ENCODE measurements at places on chromosomes 7 and 10.

DNA sequence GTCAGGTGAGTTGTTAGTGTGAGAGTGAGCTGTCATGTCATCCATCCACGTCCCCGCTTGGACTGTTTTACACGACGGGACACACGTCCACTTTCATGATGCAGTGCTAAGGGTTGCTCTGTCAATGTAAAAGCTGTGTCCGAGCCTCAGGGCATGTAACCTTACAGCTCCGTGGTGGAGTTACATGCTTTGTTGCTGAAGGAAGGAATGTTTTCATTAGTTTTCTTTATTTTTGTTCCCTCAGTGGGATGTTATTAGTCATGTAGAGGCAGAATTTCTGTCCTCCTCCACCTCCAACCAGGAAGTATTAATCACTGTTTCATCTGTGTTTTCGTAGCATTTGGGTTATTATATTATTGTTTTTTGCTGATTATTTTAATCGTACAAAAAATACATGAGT, 88.6 kb downstream of the NRG3 start:
- no peak for DNase-seq

DNA sequence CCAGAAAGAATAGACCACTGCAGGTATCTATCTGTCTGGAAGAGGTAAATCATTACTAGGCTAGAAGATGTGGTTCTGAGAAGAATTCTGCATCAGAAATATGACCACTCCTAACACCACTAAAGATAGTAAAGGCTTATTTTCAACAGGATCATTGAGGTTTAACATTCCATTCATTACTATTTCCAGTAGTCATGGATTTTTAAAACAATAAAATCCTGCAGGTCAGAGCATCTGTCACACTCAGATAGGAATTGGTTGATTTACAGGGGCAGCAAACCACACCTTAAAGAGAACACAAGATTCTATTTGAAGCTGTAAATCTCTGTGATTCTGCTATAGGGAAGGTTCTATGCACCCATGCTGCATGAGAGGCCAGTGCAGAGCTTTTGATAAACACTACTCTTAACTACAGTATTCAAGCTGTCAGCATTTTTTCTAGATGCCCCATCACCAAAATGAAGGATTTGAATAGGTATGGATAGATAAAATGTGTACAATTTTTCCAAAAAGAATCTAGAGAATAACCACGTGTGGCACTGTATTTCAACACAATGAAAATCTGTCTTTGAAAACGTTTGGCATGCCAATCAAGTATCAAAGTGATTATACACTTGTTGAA, 14.6 kb downstream of the LRRC17 start:
- no peak for DNase-seq

GRCh38 chr10:26516540-26517101, 78.5 kb downstream of the APBB1IP start:
- DNase-seq: no peak

DNA sequence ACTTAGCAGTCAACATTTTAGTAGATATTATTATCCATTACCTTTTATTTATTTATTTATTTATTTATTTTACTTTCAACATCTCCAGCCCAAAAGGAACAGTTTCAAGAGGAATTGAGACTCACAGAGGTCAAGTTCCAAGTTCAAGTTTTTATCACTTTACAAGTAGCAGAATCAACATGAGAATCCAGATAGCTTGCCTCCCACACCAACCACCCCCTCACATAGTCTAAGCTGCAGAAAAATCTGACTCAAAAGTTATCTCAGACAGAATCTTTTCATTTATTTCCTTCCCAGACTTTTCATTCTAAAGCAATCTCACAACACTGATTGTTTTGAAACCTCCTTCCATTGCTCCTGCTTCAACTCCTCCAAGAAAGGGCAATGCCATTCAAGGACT, 129.6 kb downstream of the GRM3 start:
- DNase-seq: no peak

GRCh38 chr10:124010024-124010423, 83.4 kb downstream of the CHST15 start:
- no peak for DNase-seq
